Osteoblast (primary cell): ENCODE measurements at places on chromosomes 5 and 9. TPM values are rescaled to one million over a fixed set of nuclear protein-coding genes. Genes with fewer than 3 reads are reported as not detected.

PCDHB8 gene
- 0.36 and 0.88 TPM in 2 replicates for total RNA-seq

ARHGEF39 gene
- 0.36 and 0.88 TPM in 2 replicates for total RNA-seq

GRCh38 chr5:147857302-147858129 is 21.0 kb upstream of the SCGB3A2 start:
- H3K4me1 ChIP-seq = no peaks in the 10 kb centered on the region
- no peaks in the 10 kb centered on the region for H3K36me3 ChIP-seq
- H3K27ac ChIP-seq = no peak overlapping the region
- H3K27me3 ChIP-seq = no peaks in the 10 kb centered on the region

FCHO2 gene
- 29.2 and 31.5 TPM in 2 replicates for total RNA-seq

UBE2QL1 gene
- under 0.01 and 0.29 TPM in 2 replicates for total RNA-seq

DNA sequence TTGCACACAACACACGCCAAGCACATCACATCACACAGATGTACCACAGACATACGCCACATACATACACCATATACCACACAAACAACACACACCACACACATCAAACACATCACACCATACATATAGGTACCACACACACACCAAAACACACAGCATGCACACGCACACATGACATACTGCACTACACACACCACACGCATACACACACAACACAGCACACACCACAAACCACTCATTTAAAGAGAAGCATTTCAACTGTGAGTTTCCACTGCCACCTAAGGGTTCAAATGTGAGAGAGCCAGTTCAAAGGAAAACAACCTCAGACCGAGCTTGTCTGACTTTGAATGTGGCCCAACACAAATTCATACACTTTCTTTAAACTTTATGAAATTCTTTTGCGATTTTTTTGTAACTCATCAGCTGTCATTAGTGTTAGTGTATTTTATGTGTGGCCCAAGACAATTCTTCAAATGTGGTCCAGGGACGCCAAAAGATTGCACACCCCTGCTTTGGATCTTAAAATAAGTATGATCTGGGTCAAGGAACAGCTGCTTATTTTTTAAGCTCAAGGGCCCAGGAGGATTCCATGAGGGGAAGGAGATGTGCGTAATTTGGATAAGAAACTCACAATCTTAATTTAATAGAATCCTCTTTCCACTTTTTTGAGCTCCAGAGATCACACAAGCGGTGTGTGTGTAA is 494.6 kb downstream of the GADD45G start:
- DNase-seq = no peak
- H3K27me3 ChIP-seq = no peaks in the 10 kb centered on the region
- H3K4me1 ChIP-seq = no peaks in the 10 kb centered on the region
- no peak overlapping the region for H3K4me3 ChIP-seq
- no peak overlapping the region for H3K27ac ChIP-seq

IFNW1 gene
- total RNA-seq = not detected in 2 replicates

GRCh38 chr5:67050125-67050524 is 146.5 kb downstream of the CD180 start:
- H3K4me3 ChIP-seq = no peak overlapping the region
- no peak overlapping the region for H3K27ac ChIP-seq
- no peaks in the 10 kb centered on the region for H3K36me3 ChIP-seq
- DNase-seq = no peak
- no peaks in the 10 kb centered on the region for H3K4me1 ChIP-seq

CDKN2B gene
- 50.7 and 51.9 TPM in 2 replicates for total RNA-seq

BARHL1 gene
- total RNA-seq = not detected in 2 replicates

DNA sequence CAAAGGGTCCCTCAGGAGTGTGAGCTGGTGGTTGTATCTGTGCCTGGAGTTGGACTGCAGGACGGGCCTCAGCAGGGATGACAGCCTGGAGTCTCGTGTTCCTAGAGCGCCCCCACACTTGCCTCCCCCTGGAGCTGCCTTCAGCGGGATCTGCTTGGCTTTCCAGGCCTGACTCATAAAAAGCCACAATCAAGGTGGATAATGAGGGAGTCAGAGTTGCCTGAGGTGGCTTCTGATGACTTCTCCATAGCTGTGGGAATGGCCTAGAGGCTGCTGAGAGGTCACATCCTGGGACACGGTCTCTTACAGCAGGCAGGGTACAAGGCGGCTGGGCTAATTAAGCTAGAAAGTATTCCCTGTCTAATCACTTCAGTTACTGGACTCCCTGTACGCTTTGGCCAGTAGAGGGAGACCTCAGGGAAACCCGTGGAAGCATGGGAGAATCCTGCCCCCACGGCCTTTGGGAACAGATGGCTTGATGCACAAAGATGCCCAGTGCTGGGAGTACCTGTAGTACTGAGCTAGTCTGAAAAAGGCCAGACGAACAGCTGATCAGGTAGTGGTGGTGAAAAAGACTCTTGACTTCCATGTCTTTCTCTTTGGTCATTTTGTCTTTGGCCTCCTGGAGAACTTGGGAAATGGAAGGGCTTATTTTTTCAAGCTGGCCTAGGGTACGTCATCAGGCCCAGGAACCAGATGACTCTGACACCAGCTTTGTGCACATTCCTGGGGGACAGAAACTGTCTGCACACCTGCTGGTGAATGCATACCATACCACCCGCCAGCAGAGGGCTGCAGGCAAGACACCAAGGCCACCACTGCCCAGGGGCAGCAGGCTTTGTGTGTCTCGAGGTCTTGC is 16.1 kb upstream of the FRRS1L start:
- no peaks in the 10 kb centered on the region for H3K4me1 ChIP-seq
- peak; percentile 90 for DNase-seq
- no peak overlapping the region for H3K4me3 ChIP-seq
- H3K27ac ChIP-seq = no peak overlapping the region
- no peaks in the 10 kb centered on the region for H3K36me3 ChIP-seq

DNA sequence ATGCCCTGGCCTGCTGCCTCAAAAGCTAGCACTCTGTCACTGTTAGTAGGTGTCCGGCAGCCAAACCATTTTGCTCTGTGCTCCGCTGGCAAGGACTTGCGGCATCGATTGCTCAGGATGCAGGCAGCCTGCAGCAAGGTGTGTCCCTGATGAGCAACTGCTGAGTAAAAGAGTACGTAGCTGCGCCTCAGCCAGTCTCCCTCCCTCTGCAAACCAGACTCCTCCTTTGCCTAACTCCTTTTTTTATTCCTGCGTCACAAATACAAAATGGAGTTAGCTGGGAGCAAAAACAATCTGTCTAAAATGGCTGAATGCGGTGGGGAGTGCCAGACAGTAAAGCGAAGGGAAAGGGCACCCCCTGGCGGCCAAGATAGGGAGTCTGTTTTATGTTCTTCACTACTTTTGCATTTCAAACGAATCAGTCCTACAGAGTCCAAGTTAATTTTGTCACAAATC is 61.1 kb downstream of the DIAPH1 start:
- peak overlapping the region; percentile 94 for H3K27ac ChIP-seq
- H3K4me1 ChIP-seq = peaks cover 26% of the 10 kb centered on the region
- DNase-seq = peak; percentile 66
- peak overlapping the region; percentile 52 for H3K4me3 ChIP-seq
- no peaks in the 10 kb centered on the region for H3K27me3 ChIP-seq

FOXD4L4 gene
- total RNA-seq = under 0.01 TPM in 2 replicates
